Muscle of back (tissue), 13 donors: ENCODE measurements at places on chromosomes 1 and 21. TPM values are rescaled to one million over a fixed set of nuclear protein-coding genes. Genes with fewer than 3 reads are reported as not detected.

FCRL4 gene
- polyA plus RNA-seq = not detected

OR2T35 gene
- polyA plus RNA-seq = not detected

MYOG gene
- 409 TPM for polyA plus RNA-seq

KLF17 gene
- polyA plus RNA-seq = 0.13 TPM

CHD1L gene
- 18.2 TPM for polyA plus RNA-seq

TNFRSF18 gene
- 2.3 TPM for polyA plus RNA-seq

HCRTR1 gene
- polyA plus RNA-seq = 0.21 TPM

KCNJ6 gene
- 1.2 TPM for polyA plus RNA-seq

GJB5 gene
- polyA plus RNA-seq = 0.20 TPM

CLCA4 gene
- polyA plus RNA-seq = not detected

NPR1 gene
- 16.3 TPM for polyA plus RNA-seq

POU2F1 gene
- 5.7 TPM for polyA plus RNA-seq

DENND2D gene
- 0.98 TPM for polyA plus RNA-seq

HSPB7 gene
- polyA plus RNA-seq = 138 TPM

ACTA1 gene
- polyA plus RNA-seq = 12,436 TPM

SLC9C2 gene
- polyA plus RNA-seq = not detected

ANXA9 gene
- polyA plus RNA-seq = 3.2 TPM

PTPN22 gene
- polyA plus RNA-seq = 0.18 TPM

AQP10 gene
- not detected for polyA plus RNA-seq

SZT2 gene
- 11.5 TPM for polyA plus RNA-seq

SEC16B gene
- polyA plus RNA-seq = 8.0 TPM

CFHR1 gene
- not detected for polyA plus RNA-seq

TSPAN2 gene
- polyA plus RNA-seq = 17.9 TPM

ITLN2 gene
- polyA plus RNA-seq = not detected

S100A14 gene
- not detected for polyA plus RNA-seq

SMG5 gene
- 50.9 TPM for polyA plus RNA-seq

SYTL1 gene
- 1.1 TPM for polyA plus RNA-seq

ETV3L gene
- not detected for polyA plus RNA-seq

CRYAA gene
- polyA plus RNA-seq = not detected

TMEM52 gene
- polyA plus RNA-seq = 64.8 TPM

SLFNL1 gene
- polyA plus RNA-seq = 0.32 TPM

TRIM58 gene
- 2.3 TPM for polyA plus RNA-seq

ADPRS gene
- polyA plus RNA-seq = 26.8 TPM

PCSK9 gene
- 9.7 TPM for polyA plus RNA-seq

WLS gene
- 106 TPM for polyA plus RNA-seq

MTARC1 gene
- 6.7 TPM for polyA plus RNA-seq

RGS4 gene
- polyA plus RNA-seq = 1.7 TPM

GBP2 gene
- 1.3 TPM for polyA plus RNA-seq

GPN2 gene
- 16.9 TPM for polyA plus RNA-seq

CFHR2 gene
- not detected for polyA plus RNA-seq

PTGFR gene
- polyA plus RNA-seq = 33.3 TPM

EDARADD gene
- polyA plus RNA-seq = 0.20 TPM

ADCY10 gene
- 0.31 TPM for polyA plus RNA-seq

CRB1 gene
- 0.64 TPM for polyA plus RNA-seq

KRTAP26-1 gene
- polyA plus RNA-seq = not detected

LCE3D gene
- not detected for polyA plus RNA-seq

NTMT2 gene
- 3.2 TPM for polyA plus RNA-seq

GABRD gene
- polyA plus RNA-seq = 0.92 TPM

ST6GALNAC5 gene
- 2.7 TPM for polyA plus RNA-seq

MEX3A gene
- 23.5 TPM for polyA plus RNA-seq

RPTN gene
- not detected for polyA plus RNA-seq

OR2G2 gene
- not detected for polyA plus RNA-seq

OR2L8 gene
- polyA plus RNA-seq = not detected

PDZK1 gene
- polyA plus RNA-seq = 1.0 TPM

LRRC71 gene
- polyA plus RNA-seq = 0.22 TPM

DPT gene
- polyA plus RNA-seq = 67.1 TPM
